ENCODE measurements at places on chromosomes 1 and 21.

GRCh38 chr1:60145771-60146170, 72.2 kb upstream of the C1orf87 start:
- no peak for DNase-seq

- DNase-seq: no peak
Observed at GRCh38 chr1:172637522-172637921, 21.4 kb upstream of the FASLG start.

DNA sequence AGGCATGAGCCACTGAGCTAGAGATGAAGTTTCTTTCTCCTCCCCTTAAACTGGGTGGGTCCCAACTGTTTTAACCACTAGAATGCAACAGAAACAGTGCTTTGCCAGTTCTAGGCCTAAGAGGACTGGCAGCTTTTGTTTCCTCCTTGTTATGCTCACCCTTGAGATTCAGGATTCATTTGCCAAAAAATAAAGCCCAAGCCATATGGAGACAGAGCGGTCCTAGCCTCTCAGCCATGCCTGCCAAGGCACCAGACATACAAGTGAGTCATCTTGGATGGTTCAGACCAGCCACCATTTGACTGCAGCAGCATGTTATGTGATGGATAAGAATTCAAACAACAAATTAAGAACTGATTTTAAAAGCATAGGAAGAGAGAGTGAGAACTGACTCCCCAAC, 38.1 kb upstream of the STUM start:
- no peak for DNase-seq

- no peak for DNase-seq
Observed at GRCh38 chr1:37472281-37472680, 2.1 kb upstream of the ZC3H12A start.

GRCh38 chr1:16012590-16013219, 5.1 kb downstream of the HSPB7 start:
- peak; percentile 16 for DNase-seq

- DNase-seq: no peak
Observed at GRCh38 chr1:9121496-9122409, 7.1 kb downstream of the GPR157 start.

DNA sequence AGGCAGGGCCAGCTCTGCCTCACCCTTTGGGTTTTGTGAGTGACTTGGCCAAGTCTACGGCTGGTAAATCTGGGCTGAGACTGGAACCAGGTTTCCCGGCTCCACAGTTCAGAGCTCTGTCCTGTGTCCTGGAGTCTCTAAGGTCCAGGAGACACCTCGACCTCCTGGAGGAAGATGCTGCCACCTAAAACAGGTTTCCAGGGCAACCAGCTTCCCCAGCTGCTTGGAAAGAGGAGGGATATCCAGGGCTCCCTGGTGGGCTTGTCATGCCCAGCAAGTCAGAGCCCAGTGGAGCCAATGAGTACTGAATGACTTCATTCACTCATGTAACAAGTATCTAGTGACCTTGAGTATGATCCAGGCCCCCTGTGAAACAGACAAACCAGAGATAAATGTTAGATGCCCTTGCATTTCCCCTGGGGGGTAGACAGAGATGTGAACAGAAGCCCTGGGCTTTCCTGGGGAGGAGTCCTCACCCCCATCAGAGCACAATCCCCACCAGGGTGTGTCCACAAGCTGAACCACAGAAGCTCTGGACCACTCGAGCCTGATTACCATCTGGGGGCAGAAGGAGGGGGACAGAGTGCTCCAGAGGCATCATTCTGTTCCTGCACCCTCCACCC, 181.2 kb upstream of the RAB4A start:
- no peak for DNase-seq

- DNase-seq: no peak
Observed at GRCh38 chr1:171939740-171940139, 98.4 kb downstream of the DNM3 start.

- DNase-seq: no peak
Observed at GRCh38 chr1:186213225-186213607, 161.8 kb downstream of the TPR start.

DNA sequence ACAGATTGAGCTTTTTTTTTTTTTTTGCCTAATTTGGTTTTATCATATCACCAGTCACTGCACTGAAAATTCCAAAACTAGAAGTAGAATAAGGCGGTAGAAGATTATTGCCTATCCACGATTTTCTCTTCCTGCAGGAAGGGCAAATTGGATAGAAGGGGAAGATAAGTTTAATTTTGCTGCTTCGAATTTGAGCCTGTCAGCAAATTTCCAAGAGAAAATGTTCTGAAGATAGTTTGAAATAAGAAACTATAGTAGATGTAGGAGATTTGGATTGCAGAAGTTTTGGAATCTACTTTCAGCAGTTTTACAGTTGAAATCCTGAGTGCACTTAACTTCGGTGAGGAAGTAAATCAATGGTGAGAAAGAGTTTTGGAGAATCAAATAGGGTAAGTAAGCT, 164.9 kb downstream of the PTBP2 start:
- no peak for DNase-seq

DNA sequence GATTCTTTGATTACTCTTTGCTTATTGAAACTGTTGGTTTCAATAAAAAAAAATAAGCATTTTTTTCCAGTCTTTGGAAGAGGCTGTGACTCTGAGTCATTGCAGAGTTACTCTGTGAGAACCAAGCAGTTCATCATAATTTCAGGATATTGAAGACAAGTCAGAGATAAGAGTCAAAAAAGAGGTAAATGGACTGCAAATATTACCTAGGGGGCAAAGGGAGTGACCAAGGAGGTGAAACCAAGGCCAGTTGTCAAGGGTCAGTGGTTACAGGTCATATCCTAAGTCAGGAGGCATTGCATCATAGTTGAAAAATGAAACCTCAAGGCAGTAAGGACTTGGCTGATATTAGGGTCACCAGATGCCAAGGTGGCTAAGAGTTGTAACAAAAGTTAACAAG, 597.1 kb upstream of the USP24 start:
- no peak for DNase-seq

DNA sequence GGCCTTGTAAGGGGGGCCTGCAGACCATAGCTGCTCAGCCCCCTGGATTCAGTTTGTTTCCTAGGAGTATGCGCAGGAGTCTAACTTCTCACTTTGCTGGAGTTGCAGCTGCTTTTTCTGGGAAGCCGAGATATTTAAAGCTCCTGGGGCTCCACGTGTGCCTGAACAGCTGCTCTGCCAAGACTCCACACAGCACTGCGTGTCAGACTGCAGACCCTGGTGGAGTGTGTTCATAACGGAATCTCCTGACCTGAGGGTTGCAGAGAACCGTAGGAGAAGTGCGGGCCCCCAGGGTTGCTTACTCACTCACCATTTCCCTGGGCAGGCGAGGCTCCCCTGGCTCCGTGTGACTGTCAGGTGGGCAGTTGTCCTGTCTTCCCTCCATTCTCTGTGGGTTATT, 474.3 kb upstream of the TMPRSS15 start:
- no peak for DNase-seq

DNA sequence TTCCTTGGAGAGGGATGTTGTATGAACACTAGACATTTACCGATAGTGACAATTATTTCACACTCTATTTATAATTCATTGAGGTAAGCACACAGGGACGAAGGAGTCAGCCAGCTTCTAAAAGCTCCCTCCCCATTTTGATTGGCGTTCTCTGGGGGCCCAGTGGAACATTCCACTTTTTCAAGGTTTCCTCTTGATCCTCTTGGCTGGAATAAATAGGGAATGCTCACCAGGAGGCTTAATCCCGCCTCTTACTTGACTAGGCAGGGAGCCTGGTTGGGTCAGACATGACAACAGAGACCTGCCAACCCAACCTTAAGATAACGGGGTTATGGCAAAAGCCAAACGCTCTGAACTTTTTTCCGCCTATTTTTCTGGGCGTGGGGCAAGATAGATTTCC, 974 bp downstream of the ACTN2 start:
- no peak for DNase-seq

DNA sequence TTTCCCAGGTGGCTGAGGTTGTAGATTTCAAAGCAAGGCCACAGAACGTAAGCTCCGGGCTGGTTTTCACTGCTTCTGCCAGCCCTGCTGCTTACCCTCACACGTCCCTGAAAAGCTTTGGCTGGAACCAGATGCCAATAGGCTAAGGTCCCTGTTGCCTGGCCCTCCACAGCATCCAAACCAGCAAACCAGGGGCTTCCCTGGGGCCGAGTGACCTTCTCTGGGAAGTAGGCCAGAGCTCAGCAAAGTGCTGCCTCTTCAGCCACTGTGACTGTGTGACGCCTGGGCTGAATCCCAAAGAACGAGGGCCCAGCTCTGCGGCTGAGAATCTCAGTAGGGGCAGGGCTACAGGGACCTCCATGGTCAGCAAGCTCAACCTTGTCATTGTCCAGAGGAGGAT, 28.9 kb upstream of the RBM15 start:
- DNase-seq: no peak

DNA sequence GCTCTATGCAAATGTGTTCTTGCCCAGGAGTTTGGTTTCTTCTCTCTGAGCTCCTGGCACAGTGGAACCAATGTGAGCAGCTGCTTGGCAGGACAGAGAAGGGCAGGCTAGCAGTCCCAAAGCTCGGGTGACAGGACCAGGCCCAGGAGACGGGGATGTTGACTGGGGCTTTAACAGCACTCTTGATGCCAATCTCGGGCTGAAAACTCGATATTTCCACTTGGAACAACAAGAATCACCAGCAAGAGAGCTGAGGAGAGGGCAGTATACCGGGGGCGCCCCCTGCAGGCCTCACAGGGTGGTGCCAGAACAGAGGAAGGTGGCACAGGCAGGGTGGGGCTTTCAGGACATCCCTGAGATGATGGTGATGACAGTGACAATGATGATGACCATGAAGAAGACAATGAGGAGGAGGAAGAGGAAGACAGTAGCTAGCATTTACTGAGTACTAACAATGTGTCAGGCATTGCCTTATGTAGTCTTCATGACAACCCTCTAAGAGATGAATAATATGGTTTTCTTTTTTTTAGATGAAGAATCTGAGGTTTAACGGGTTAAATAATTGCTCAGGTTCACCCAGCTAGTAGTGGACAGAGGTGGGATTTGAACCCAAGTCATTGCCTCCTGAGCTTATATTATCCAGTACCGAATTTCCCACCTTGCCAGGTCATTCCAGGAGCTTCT, 2.7 kb upstream of the KCNJ9 start:
- no peak for DNase-seq

DNA sequence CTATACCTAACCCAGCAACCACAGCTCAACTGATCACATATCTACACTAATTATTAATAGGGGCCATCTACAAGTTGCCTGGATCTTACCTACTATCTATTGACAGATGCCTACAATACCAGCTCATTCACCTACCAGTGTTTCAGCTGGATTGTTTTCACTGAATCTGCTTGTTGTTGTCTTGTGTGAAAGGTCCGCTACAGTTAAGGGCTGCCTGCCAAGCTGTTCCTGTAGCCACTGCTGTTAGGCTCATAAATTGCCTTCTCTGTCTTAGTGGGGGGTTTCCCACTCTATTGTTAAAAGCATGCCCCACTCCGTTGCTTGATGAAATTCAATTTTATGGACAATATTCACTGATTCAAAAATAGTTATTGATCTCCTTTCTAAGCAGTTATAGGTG, 199.7 kb upstream of the TMPRSS15 start:
- DNase-seq: peak; percentile 61

- no peak for DNase-seq
Observed at GRCh38 chr21:15062606-15062965, 2.2 kb downstream of the NRIP1 start.

GRCh38 chr1:208855403-208855802, 611.2 kb upstream of the PLXNA2 start:
- DNase-seq: no peak

DNA sequence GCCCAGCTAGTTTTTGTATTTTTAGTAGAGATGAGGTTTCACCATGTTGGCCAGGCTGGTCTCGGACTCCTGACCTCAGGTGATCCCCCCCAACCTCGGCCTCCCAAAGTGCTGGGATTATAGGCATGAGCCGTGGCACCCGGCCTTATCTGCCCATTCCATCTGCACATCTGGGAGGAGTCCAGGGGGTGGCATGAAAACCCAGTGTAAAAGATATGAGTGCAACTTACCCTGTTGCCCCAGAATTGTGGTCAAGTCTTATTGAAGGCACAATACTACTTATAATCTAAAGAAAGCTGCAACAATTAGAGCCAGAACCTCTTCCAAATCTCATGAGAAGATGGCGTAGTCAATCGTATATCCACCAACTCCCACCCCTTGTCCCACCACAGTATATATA, 18.4 kb downstream of the CTXND2 start:
- DNase-seq: no peak

- no peak for DNase-seq
Observed at GRCh38 chr1:17635276-17635675, 95.8 kb downstream of the ARHGEF10L start.

DNA sequence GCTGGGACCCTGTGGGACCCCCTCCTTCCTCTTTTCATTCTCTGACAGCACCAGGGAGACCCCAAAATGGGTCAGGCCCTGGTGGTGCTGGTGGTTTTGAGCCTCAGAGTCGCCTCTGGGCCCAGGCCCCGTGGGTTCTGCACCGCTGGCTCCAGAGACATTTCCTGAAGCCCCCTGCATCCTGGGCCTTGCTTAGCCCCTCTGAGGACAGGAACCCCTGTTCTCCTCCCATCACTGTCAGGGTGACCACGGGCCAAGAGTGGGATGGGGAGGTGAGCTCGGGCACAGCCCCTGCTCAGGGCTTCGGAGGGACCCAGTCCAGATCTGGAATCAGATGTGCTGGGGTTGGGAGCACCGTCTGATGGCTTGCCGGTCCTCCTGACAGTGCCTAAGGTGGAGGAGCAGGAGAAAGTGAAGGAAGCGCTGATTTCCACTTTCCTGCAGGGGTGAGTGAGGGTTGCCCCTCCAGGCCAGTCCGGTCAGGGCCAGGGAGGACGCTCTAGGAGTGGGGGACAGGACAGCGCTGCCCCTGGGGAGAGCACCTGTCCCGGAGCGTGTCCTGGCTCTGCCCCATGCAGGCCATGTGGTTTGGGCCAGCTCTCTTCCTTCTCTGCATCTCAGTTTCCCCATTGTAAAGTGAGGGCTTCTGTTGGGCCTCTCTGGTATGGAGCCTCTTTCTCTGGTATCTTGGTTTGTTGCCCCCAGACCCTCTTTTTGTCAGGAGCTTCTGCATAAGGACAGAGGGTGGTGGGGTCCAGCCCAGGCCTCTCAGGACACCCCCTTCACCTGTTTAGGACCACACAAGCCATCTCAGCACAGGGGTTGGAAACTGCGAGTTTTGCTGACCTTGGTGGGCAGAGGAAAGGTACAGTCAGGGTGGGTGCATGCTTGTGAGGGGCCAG, 71.0 kb downstream of the TRIM11 start:
- DNase-seq: no peak

DNA sequence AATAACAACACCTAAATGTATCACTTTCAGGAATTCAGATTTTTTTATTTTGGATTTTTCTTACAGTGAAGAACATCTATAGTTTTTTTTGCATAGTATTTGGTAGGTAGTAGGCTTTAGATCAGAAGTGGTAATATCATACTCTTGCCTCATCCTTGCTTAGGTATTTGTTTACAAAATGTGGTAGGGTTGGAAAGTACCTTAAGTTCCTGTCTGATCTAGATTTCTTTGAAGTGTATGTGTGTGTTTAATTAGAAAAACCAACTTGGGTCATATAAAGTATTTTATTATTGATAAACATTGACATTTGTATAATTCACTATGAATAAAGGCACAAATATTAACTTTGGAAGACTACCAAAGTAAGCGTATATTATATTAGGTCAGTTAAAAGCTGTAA, 85.3 kb upstream of the GPR88 start:
- DNase-seq: no peak
